Activated naive CD4-positive, alpha-beta T cell treated with anti-CD3 and anti-CD28 coated beads, Interleukin-2, amount 50 U/mL, for 16 hours (primary cell): ENCODE measurements at places on chromosomes 1 and 21.

GRCh38 chr1:203114202-203114601 is 13.3 kb upstream of the ADORA1 start:
- DNase-seq = no peak

DNA sequence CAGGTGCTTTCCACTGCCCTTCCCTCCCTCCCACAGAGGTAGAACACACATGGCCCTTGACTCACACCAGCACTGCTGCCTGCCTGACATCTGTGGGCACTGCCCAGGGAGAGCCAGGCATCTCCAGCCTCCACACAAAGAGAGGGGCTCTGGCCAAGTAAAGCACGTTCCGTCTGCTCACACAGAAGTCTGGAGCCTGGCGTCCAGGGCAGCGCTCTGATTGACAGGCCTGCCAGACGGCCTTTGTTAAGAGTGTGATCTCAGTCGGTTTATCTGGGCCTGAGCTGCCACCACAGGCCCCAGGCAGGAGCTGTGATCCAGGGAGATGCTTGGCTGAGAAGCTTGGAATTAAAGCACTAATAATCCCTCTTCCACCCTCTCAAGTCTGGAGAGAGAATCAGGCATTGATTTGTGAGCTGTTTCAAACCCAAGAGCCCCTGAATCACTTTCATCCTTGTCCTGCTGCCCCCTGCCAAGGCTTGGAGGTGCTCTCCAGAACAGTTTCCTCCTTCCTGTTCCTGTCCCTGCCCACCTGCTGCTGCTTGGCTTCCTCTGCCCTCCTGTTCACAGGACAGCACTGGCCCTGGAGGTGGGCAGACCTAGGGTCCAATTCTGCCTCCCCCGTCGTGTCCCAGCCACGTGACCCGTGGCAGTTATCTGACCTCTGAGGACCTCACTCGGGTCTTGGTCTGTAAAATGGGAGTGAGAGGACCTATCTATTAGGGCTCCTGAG is 3.7 kb downstream of the DMRTB1 start:
- no peak for DNase-seq

DNA sequence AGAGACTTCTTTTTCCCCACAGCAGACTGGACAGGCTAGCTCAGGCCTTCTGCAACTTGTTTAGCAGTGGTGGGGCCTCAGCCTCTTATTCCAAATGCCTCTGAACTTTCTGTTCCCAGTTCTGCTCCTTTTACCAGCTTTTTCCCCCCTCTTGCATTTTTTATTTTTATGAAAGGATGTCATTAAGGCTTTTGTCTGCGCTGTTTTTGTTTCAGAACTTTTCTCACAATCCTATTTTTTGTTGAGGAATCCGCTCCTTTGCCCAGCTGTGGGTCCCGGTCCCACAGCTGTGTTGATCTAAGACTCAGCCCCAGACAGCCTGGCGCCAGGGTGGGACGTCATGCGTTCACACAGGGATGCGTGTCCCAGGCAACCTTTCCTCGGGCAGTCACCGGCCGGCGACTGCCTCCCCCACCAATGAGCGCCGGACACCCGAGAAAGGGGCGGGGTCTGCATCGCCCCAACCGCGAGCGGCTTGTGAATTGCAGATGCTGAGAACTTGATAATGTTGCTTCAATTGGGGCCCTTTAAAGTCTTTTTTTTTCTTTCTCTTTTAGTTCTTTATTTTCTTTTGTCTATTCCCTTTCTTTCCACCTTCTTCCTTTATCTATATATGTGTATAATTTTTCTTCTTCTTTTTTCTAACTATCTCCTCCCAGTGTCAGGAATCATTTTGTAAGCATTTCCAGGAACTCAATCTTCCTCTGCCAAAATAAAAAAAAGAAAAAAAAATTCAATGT is 3.0 kb upstream of the ID3 start:
- DNase-seq = no peak

- no peak for DNase-seq
These were observed 13.6 kb downstream of the CNST start for GRCh38 chr1:246579818-246580217.

DNA sequence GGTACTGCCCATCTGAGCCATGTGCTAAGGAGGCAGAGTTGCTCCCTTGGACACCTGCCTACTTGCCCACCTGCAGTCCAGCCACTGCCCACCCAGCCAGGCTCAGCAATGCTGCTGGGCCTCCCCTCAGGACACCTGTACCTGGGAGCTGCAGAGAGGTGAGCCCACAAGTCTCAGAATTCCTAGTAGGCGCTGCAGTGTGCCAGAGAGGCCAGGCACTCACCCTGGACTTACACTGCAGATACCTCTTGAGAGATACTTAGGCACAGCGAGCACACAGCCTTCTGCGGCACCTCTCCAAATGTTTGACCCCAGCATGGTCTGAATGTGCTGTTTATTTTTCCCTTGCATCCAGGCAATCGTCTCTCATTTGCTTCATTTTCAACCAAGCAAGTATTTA is 71.0 kb downstream of the PGBD5 start:
- DNase-seq = no peak

DNA sequence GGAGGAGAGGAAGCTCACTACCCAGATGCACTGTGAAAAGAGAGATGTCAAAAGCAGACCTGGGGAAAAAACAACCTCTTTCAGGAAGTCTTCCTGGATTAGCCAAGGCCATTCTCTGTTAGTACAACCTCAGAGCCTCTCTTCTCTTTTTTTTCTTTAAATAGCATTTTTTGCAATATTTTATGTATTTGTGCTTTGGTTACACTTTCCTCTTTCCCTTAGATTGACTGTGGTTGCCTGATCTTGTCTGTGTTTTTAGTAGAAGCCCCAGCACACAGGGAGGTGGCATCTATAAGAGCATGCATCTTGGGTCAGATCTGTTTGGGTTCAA is 18.8 kb downstream of the SLC26A9 start:
- no peak for DNase-seq

DNA sequence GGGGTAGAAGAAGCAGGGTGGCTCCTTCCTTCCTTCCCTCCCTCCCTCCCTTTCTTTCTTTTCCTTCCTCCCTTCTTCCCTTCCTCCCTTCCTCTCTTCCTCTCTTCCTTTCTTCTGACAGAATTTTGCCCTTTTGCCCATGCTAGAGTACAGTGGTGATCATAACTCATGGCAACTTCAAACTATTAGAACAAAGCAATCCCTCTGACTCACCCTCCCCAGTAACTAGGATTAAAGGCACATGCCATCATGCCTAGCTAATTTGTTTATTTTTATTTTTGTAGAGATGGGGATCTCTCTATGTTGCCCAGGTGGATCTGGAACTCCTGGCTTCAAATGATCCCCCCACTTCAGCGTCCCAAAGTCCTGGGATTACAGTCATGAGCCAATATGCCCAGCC is 10.0 kb upstream of the RPE65 start:
- DNase-seq = no peak

GRCh38 chr1:147292631-147293251 is 50.3 kb downstream of the CHD1L start:
- DNase-seq = no peak

GRCh38 chr1:38365242-38365641 is 318.6 kb upstream of the POU3F1 start:
- no peak for DNase-seq

GRCh38 chr1:93275634-93276295 is 69.9 kb upstream of the DR1 start:
- no peak for DNase-seq

- peak; percentile 19 for DNase-seq
These were observed 867 bp upstream of the TIMM17A start for GRCh38 chr1:201954263-201955008.

GRCh38 chr21:33950431-33951079 is 35.0 kb upstream of the ATP5PO start:
- no peak for DNase-seq

GRCh38 chr1:220341126-220341525 is 68.9 kb upstream of the RAB3GAP2 start:
- DNase-seq = no peak

GRCh38 chr21:45794027-45794426 is 150.5 kb downstream of the PCBP3 start:
- DNase-seq = no peak

DNA sequence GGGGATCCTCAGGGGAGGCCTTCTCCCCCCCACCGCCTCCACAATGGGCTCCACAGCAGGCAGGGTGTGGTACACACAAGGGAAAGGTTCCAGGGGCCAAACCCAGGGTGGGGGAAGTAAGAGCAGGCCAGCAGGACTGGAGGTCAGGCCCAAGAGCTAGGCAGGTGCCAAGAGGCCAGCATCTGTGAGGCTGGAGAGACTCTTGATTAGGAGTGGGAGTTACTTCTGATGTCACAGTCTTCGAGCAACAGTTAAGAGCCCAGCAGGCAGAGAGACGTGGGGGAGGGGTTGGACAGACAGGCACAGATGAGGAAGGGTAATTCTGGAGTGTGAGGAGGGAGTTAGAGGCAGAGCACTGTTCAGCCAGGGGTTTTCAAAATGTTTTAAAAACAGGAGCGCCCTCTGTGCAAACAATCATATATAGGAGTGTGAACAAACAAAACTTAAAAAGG is 55.8 kb downstream of the SLC9A1 start:
- DNase-seq = no peak

DNA sequence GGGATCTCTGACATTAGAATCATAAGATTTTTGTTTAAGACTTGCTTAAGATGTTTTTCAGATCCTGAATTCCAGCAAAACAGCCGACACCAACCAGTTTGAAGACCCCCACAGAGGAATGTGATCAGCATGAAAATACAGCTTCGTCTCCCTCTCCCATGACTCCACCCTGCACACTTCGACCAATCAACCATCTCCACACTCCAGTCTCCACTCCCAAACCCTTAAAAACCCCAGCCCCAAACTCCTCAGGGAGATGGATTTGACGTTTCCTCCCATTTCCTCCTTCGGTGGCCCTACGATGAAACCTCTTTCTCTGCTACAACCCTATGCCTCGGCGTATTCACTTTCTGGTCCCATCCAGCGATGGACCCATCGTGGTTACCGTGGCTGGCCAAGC is 30.1 kb upstream of the KIF26B start:
- no peak for DNase-seq

GRCh38 chr1:109922326-109922725 is 11.7 kb downstream of the CSF1 start:
- no peak for DNase-seq

DNA sequence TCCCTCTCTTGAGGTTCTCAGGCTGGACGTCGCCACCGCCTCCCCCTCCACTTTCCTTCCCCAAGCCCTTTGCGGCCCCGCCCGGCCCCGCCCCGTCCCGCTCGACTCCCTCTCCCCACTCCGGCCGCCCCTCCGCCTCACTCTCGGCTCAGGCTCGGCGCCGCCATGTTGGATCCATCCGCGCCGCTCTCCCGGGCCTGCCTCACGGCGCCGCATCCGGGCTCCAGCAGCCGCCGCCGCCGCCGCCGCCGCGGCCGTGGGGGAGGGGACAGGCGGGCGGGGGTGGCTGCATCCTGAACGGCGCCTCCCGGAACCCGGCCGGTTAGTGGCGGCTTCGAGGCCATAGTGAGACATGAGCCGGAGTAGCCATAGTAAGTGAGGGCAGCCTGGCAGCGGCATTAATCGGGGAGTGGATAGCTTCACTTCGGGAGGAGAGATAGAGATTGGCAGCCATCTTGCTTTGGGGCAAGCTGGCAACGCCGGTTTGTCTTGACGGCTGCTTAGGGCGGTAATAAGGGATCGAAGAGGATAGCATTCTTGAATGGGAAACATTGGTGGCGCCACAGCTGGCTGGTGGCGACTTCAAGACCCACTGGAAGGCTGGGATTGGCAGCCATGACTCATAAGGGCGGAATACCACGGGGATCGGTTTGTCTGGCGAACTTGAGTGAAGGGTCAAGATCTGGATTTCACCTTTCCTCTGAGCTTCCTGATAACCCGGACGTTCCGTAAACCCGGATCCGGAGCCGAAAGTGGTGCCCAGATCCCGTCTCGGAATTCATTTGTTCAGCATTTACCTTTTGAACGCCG is at the start of gene DEDD:
TSS of gene DEDD (minus strand) at position 258 of the 810 bp plus-strand sequence. CDS start 8,205 bp downstream, outside the sequence.
- peak; percentile 91 for DNase-seq

DNA sequence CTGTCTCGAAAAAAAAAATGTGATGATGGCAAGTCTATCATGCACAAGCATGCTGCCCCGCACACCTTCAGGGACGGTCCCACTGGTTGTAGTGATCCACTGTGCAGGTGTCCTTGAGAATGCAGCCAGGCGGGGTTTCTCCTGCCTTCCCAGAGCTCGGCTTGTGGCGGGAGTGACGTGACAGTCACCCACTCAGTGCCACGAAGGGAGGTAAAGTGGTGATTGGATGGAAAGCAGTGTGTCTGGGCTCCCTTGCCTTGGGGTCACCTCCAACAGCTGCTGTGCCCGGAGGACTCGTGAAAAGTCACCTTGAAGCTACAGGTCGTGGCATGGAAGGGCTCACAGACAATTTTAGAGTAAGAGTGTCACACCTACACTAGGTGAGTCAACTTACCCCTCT is 33.5 kb upstream of the TRIM17 start:
- DNase-seq = no peak

GRCh38 chr1:168848051-168848450 is 119.0 kb upstream of the DPT start:
- DNase-seq = no peak

GRCh38 chr1:93677729-93678128 is 3.9 kb downstream of the BCAR3 start:
- DNase-seq = no peak

DNA sequence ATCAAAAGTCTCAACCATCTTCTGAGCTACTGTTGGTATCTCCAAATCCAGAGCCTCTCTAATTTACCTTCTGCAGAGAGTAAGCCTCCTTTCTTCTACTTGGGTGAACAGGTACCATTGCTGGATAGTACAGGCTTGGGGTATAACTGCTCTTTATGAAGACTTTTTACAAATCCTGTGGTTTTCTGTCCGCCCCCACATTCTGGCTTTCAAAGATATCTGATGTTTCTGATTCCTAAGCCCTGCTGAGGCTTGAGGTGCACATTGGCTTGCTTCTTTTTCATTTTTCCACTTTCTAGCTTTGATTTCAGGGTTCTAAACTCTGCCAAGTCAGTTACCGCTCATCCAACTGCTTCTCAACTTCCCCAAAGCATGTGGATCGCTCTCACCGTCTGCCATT is 37.1 kb downstream of the TENT5C start:
- DNase-seq = no peak

- DNase-seq = no peak
These were observed 65.0 kb downstream of the ZSWIM5 start for GRCh38 chr1:45141247-45142003.

GRCh38 chr1:30684881-30685795 is 38.2 kb downstream of the MATN1 start:
- peak; percentile 17 for DNase-seq

DNA sequence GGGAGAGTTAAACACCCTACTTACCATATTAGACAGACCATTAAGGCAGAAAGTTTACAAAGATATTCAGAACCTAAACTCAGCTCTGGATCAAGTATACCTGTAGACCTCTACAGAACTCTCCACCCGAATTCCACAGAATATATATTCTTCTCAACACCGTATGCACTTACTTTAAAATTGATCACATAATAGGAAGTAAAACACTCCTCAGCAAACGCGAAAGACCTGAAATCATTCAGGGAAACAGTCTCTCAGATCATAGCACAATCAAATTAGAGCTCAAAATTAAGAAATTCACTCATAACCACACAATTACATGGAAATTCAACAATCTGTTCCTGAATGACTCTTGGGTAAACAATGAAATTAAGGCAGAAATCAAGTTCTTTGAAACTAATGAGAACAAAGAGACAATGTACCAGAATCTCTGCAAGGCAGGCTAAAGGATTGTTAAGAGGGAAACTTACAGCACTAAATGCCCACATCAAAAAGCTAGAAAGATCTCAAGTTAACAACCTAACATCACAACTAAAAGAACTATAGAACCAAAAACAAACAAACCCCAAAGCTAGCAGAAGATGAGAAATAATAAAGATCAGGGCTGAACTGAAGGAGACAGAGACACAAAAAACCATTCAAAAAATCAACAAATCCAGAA is 19.1 kb downstream of the CD84 start:
- DNase-seq = no peak
